ENCODE measurements at places on chromosomes 4 and X.

GRCh38 chrX:8191022-8191421 lies 20.0 kb upstream of the VCX2 start:
- peak; percentile 93 for DNase-seq

DNA sequence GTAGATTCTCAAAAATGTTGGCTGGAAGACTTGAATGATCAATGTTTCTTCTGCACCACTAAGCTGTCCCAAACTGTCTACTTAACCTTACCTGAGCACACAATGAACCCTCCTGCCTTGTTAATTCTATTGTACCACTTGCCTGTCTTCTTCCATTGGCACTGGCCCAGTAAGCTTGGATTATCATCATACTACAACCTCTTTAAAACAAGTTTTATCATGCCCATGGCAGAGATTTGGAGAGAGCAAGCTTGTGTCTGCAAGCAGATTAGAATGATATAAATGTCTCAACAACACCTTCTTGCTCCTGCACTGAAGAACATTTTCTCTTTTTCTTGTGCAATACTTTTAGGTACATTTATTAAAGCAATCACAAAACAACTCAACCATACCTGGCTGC lies 74.0 kb upstream of the VMA21 start:
- no peak for DNase-seq

GRCh38 chr4:125505621-125506020 lies 190.9 kb downstream of the FAT4 start:
- DNase-seq: no peak

DNA sequence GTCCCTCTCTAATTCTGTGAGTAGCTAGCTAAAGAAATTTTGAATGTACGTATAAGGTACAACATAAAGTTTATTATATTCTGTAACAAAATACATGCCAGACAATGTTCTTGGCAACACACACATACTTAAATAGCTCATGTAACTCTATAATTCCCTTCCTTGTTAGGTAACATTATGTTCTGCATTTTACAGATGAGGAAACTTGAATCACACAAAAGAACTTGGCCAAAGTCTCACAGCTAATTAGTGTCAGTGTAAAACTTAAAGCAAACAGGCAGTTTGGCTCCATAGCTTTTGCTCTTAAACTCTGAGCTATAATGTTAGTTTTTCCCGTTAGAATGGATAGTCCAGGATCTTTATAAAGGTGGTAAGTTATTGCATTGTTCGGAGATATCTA lies 1091.8 kb upstream of the SLIT2 start:
- DNase-seq: no peak

DNA sequence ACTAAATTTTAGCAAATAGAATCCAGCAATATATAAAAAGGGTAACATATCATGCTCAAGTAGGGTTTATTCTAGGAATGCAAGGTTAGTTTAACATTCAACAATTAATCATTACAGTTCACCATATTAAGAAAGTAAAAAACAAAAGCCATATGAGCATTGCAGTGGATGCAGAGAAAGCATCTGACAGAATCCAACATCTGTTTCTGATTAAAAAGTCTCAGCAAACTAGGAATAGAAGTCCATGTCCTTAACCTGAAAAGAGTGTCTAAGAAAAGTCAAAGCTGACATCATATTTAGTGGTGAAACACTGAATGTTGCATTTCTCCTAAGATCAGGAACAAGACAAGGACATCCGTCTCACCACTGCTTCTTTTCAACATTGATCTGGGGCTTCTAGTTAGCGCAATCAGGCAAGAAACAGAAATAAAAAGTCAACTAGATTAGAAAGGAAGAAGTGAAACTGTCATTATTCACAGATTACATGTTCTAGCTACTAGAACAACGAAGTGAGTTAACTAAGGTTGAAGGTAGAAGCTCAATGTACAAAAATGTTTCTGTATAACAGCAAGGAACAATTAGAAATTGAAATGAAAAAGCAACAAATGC lies 49.3 kb downstream of the MRPL1 start:
- no peak for DNase-seq

- no peak for DNase-seq
Observed at GRCh38 chr4:105417624-105418023, 56.2 kb downstream of the PPA2 start.

DNA sequence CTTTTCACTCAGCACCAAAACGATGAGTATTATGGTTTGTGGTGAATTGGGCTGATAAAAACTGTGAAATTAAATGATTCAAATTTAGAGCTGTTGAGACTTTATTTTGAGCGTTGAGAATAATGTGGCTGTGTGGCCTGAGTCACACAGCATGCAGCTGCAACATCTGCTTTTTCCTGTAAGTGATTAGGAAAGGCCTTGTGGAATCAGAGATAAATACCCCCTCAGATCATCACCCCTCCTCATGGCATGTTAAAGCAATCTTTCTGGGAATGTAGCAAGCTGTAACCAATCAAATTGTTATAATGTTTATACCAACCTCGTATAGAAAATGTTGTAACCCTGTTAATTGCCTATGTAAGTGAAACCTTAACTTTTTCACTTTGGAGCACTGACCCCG lies 90.0 kb upstream of the GRPR start:
- DNase-seq: no peak

DNA sequence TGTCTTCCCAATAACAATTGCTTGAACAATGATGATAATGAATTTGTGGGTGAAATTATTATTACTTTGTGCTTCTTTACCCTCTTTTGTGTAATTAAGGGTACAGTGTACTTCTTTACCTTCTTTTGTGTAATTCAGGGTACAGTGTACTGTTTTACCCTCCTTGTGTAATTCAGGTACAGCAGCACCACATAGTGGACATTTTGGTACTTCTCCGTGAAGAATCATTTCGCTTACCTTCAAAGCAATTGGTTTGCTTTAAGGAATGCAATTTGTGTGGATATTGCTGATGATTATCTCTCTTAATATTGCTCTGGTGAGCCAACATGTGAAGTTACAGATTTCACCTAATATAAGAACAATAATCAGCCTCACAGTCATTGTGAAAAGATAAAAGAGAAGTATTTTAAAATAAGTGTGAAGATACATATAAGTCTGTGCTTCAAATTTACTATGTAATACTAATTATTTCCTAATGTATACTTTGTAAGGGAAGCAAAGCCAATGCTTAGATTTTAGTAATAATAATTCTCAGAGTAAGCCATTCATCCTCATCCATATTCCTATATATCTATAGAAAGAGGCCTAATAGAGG lies 27.2 kb upstream of the SEC24B start:
- DNase-seq: no peak

- DNase-seq: no peak
Observed at GRCh38 chr4:144580430-144580829, 65.5 kb upstream of the HHIP start.

DNA sequence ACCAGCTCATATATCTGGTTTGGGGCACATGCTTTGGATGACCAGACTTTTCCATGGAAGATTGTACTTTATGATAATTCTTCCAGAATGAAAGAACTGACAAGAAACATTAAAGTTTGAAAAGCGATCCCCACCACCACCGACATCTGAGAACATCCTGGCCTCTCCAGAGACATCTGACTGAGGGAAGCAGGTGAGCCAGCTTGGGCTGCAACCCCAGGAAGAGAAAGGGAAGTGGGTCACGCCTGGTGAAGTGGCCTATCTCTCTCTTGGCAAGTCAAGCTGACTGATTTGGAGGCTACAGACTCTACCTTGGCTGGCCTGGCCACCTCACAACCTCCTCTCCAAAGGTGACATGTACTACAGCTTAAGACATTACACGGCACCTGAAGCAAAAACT lies 20.7 kb downstream of the PARM1 start:
- DNase-seq: no peak

DNA sequence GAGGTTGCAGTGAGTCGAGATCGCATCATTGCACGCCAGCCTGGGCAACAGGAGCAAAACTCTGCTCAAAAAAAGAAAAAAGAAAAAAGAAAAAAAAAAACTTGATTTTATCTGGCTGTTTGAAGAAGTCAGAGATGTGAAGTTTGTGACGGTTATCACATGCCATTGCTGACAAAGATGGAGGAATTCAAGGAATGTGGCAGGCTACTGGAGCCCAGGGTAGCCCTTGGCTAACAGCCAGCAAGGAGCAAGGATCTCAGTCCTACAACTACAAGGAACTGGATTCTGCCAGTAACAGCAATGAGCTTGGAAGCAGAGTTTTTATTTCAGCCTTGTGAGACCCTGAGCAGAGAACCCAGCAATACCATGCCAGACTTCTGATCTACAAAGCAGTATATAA lies 24.3 kb upstream of the TET2 start:
- DNase-seq: peak; percentile 88

DNA sequence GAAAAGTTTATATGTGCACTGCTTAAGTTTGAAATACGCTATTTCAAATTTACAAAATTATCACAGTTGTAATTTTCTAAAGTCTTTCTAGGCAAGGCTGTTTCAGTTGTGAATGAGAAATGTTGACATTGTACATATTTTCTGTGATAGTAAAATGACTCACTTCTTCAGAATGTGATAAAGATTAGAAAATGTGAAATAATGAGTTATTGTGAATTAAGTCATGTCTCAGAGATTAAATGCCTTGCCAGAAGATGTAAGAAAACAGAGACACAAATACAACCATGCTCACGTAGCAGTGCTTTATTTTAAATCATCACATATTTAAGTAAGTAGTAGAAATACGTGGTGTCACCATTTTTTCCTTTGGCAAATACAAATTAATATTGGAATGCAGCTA lies 768 bp downstream of the CLCN4 start:
- no peak for DNase-seq

- no peak for DNase-seq
Observed at GRCh38 chrX:16239211-16239610, 71.9 kb downstream of the MAGEB17 start.

DNA sequence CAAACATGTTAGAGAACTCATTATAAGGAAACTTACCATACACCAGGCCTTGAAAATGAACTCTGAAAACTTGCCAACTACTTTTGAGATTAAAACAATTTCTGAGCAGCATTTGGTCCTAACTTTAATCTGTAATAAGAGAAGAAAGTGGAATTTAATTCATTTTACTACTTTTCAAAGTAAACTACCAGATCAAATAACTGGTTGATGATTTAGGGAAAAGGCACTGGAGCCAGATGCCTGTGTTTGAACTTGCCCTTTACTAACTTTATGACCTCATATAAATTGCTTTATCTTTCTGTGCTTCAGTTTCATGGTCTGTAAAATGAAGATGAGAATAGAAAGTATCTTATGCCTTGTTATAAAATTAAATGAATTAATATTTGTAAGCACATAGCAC lies 159.9 kb upstream of the PCDH18 start:
- DNase-seq: no peak

GRCh38 chrX:70030301-70030767 lies 19.4 kb downstream of the AWAT2 start:
- peak; percentile 65 for DNase-seq

DNA sequence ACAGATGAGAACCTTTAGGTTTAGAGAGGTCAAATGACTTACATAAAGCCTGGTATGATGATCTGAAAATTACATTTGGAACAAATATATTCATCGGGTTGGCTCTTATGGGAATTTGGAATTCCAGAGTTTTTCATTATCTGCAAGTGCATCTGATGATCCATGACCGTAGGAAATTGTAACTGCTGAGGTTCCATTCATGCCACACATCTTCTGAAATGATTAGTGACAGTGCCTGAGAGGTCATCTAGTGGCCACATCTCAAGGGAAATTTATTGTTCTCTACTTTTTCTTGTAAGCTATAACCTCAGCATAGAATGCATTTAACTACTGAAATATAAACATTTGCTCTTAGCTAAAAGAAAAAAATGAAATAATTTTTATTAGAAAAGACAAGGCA lies 105.8 kb upstream of the NWD2 start:
- DNase-seq: no peak

GRCh38 chrX:100710816-100711215 lies 21.1 kb downstream of the SYTL4 start:
- no peak for DNase-seq

GRCh38 chrX:63985906-63986305 lies 200.9 kb upstream of the ARHGEF9 start:
- DNase-seq: no peak

DNA sequence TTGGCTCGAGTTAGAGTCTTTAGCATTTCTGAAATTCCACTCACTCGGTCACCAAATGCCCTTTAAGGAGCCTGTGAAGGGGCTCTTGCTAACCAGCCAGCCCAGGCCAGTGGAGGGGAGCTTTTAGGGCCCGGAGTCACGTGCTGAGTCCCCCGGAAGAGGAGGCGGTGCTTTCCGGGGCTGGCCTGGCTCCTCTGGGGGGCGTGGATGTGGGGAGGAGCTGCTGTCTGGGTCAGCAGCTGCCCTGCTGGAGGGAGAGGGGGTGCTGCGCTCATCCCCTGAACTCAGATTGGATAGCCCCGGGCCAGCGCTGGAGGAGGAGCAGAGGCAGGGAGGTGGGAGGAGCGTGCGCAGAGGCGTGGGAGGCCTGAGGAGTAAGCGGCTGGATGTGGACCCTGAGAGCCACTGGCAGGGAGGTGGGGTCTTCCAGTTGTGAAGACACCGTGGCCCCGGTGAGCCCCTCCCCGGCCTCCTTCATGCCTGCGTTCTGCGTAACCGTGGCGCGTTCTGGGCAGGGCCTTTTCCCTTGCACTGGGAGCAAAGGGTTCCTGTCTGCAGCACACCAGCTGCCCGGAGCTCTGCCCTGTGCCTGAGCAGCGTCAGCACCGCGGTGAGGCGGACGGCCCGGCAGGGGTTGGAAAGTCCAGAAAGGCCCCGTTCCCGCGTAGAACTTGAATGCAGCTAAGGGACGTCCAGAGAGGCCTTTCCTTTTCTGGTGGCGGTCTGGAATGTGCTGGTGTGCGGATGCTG lies 19.7 kb downstream of the MAEA start:
- DNase-seq: peak; percentile 99

DNA sequence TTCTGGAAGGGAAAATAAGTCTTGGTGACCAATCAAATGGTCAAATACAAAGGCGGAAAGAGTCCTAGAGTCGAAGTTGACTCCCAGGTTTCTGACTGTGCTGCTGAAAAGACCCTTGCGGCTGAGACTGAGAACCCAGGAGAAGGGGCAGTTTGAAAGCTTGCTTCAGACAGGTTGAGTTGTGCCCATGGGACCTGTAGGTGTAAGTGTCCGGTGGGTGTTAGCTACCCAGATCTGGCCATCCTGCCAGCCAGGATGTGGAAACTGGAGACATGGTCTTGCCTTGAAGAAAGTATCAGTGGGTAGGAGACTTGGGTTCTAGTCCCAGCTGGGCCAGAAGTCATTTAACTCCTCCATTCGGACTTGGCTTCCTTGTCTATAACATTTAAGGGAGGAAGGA lies 275.2 kb downstream of the EVC2 start:
- peak; percentile 13 for DNase-seq

DNA sequence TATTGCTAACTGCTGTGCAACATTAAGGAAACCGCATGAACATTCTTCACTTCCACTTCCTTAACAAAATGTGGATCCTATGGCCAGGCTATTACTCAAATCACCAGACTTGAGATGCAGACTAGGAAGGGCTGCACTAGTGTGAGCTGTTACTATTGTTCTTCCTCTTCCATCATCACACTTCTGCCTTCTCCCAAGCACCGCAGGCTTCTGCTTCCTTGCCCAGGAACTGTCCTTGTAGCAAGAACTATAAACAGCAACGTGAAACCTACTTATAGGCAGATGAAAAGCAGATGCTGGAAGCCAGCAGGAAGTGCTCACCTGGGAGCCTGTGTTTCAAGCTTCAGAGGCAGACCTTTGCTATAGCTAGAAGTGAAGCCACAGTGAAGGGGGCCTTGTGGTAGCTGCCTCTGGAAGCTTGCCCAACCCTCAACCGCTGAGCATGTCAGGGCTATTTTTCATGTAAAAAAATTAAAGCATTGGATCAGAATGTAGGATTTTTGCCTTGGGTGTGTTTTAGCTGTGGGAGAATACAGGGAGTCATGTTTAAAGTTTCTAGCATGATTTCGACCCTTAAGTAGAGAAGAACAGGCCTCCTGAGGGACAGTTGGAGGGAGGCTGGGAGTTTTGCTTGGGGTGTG lies 43.9 kb downstream of the CLNK start:
- DNase-seq: no peak

- DNase-seq: no peak
Observed at GRCh38 chr4:27245216-27245615, 384.6 kb downstream of the STIM2 start.

Measured in islet precursor cell (in vitro differentiated cells).